Endothelial cell of umbilical vein (primary cell): ENCODE measurements at places on chromosomes 16 and 17. TPM values are rescaled to one million over a fixed set of nuclear protein-coding genes. Genes with fewer than 3 reads are reported as not detected.

Gene CLDN7
- total RNA-seq = 25.4 and 27.9 TPM in 2 replicates

DNA sequence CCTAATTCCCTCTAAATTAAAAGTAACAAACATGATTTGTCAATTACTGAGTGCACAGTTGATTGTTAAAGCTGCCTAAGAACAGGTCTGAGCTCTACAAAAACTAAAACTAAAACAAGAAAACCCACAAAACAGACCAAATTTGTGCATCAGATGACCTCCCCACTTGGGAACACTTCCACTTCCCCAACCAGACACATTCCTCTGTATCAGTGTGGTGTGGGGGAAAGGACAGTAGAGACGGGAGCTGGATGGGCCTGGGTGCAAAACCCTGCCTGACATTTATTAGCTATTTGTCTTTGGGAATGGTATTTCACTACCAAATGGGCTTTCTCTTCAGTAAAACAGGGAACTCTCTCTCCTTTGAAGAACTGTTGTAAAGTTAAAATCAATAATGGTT lies 29.8 kb downstream of the STAT3 start:
- no peak overlapping the region for H3K4me3 ChIP-seq
- no peak overlapping the region for H3K27ac ChIP-seq
- H3K27me3 ChIP-seq = no peaks in the 10 kb centered on the region
- no peak for DNase-seq

Gene CYTH1
- total RNA-seq = 49.9 and 54.2 TPM in 2 replicates

Gene TEX19
- total RNA-seq = not detected in 2 replicates

Gene COL1A1
- 0.07 and 0.23 TPM in 2 replicates for total RNA-seq

DNA sequence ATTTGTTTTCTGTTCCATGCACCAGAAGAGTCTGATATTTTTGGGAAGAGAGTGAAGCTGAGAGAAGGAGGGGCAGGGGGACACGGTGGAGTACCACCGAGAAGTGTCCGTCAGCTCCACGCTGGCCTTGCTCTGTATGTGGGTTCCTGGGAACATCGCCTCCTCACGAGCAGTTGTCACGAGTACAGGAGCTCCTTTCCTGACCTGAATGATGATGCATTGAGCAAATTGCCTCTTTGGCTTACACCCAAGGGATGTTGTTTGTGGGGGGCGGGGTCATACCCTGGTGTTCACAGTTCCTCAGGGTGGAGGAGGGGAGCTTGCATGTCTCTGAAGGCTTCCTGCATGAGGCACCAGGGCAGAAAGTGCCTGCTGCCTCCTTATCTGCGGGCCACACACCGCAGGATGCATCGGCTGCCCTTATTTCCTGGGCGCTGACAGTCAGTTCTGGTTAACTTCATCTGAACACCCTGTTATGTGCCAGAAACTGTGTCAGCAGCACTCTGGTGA lies 36.2 kb downstream of the RGS9 start:
- H3K4me1 ChIP-seq = peaks cover 31% of the 10 kb centered on the region
- no peak overlapping the region for H3K27ac ChIP-seq
- peak; percentile 54 for DNase-seq
- H3K27me3 ChIP-seq = no peaks in the 10 kb centered on the region
- H3K36me3 ChIP-seq = no peaks in the 10 kb centered on the region

DNA sequence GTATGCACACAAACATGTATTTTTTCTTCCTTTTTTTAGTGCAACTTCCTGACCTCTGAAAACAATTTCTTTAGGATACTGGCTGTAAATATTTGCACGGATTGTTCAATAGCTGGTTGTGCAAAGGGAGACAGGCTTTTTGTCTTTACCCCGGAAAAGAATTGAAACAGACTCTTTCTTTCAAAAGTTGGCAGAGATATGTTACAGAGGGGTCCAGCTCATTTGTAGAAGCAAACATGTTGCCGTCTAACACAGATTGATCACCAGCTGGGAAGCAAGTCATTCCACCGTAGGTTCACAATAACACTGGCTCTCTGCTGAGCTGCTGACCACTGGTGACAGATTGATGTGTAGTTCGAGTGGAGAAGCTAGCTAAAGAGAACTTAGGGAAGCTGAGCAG lies 130.9 kb downstream of the STX8 start:
- DNase-seq = peak; percentile 68
- no peaks in the 10 kb centered on the region for H3K4me1 ChIP-seq
- H3K27ac ChIP-seq = no peak overlapping the region
- no peak overlapping the region for H3K4me3 ChIP-seq
- H3K27me3 ChIP-seq = no peaks in the 10 kb centered on the region

- peaks cover 1% of the 10 kb centered on the region for H3K27me3 ChIP-seq
- H3K27ac ChIP-seq = no peak overlapping the region
- no peaks in the 10 kb centered on the region for H3K4me1 ChIP-seq
- no peaks in the 10 kb centered on the region for H3K36me3 ChIP-seq
- no peak for DNase-seq
These were observed 34.6 kb upstream of the TNRC6C start for GRCh38 chr17:77923776-77924513.

- H3K36me3 ChIP-seq = no peaks in the 10 kb centered on the region
- H3K4me1 ChIP-seq = peaks cover 9% of the 10 kb centered on the region
- H3K27me3 ChIP-seq = no peaks in the 10 kb centered on the region
- peak; percentile 77 for DNase-seq
- H3K4me3 ChIP-seq = no peak overlapping the region
- peak overlapping the region; percentile 22 for H3K27ac ChIP-seq
These were observed 75.7 kb downstream of the NXN start for GRCh38 chr17:903691-904481.

DNA sequence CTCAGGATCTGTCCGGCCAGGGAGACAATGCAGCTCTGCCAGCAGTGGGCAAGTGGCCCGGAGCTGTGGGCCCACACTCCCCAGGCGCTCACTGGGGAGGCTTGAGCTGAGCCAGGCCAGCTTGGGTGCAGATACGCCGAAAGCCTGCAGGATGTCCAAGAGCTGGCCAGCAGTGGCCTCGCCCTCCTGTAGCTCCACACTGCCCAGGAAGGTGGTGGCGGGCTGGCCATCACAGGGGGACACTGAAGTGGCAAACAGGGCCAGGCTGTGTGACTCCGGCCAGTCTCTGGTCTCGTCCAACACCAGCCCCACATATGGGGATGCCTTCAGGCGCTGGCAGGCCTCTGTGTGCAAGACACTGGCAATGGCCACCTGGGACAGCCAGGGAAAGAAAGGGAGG lies 9.6 kb downstream of the C17orf113 start:
- no peak overlapping the region for H3K4me3 ChIP-seq
- DNase-seq = no peak
- no peak overlapping the region for H3K27ac ChIP-seq
- H3K27me3 ChIP-seq = no peaks in the 10 kb centered on the region
- no peaks in the 10 kb centered on the region for H3K4me1 ChIP-seq

DNA sequence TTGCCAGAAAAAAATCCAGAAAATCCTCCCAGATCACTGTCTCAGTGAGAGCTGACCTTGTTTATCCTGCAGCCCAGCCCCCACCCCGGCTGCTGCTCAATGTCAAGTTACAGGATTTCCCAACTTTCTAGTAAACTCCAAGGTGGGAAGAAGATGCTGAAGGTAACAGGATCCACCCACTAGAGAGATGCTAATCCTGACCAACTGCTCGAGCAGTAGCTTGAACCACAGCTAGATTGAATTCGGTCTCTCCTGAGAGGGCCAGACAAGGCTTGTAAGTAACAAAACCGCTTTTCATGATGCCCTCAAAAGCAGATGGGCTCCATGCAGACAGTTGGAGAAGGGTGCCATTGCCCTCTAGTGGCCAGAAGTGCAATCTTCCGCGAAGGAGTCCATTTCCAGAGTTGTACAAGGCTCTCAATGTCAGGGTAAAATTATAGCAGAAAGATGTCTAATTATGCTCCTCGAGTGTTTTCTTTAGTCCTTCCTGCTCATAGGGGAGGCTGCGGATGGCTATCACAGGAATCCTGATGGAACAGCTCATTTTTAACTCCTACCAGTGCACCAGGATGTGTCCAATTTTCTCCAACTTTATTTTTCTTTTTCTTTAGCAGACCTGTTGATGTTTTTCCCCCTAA lies 3.9 kb downstream of the CDH11 start:
- no peak overlapping the region for H3K27ac ChIP-seq
- no peaks in the 10 kb centered on the region for H3K27me3 ChIP-seq
- H3K4me1 ChIP-seq = peaks cover 26% of the 10 kb centered on the region
- no peaks in the 10 kb centered on the region for H3K36me3 ChIP-seq

DNA sequence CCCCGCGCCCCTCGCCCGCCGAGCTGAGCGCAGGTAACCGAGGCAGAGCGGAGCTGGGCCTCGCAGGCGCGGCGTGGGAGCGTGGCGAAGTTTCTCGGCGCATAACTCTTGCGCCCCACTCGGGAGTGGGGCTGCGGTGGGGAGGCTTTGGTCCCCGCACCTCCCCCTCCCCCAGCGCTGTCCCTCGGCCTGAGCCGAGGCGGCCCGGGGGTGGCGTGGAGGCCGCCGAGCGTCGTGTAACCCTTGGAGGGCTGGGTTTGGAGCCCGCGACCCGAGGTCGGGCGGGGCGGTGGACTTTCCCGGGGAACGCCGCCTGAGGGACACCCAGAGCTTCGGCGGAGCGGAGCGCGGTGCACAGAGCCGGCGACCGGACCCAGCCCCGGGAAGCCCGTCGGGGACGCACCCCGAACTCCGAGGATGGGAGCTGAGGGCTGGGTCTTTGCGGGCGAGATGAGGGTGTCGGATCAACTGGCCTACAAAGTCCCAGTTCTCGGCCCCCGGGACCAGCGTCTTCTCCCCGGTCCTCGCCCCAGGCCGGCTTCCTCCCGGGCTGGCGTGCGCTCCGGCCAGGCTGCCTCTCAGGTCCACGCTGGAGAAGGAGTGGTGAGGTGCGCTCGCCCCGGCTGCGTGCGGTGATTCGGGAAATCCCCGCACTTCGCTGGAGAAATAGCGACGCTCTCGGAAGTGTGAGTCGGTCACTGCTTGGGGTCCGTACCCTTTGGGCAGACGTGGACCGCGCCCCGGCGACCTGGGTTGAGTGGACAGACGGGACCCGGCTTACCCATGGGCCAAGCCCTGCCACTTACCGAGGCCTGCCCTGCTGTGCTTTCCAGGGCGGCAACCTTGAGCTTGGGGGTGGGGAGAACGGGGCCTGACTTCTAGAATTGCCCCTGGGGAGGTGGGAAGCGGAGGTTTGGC lies 168.4 kb downstream of the RAB11FIP4 start:
- H3K4me3 ChIP-seq = peak overlapping the region; percentile 51
- DNase-seq = peak; percentile 56
- peak overlapping the region; percentile 91 for H3K27ac ChIP-seq
- no peaks in the 10 kb centered on the region for H3K27me3 ChIP-seq

DNA sequence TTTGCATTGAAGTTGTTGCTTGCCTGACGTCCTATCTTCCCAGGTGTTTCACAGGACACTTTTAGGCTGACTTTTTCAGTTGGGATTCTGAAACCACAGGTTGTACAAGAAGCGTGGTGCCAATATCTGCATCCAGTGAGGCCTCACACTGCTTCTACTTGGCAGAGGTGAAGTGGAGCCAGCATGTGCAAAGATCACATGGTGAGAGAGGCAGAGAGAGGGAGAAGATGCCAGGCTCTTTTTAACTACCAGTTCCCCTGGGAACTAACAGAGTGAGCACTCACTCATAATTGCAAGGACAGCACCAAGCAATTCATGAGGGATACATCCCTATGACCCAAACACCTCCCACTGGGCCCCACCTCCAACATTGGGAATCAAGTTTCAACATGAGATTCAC lies 5.8 kb upstream of the ABCA6 start:
- no peak overlapping the region for H3K4me3 ChIP-seq
- DNase-seq = no peak
- H3K4me1 ChIP-seq = peaks cover 13% of the 10 kb centered on the region
- no peaks in the 10 kb centered on the region for H3K36me3 ChIP-seq
- H3K27me3 ChIP-seq = no peaks in the 10 kb centered on the region

DNA sequence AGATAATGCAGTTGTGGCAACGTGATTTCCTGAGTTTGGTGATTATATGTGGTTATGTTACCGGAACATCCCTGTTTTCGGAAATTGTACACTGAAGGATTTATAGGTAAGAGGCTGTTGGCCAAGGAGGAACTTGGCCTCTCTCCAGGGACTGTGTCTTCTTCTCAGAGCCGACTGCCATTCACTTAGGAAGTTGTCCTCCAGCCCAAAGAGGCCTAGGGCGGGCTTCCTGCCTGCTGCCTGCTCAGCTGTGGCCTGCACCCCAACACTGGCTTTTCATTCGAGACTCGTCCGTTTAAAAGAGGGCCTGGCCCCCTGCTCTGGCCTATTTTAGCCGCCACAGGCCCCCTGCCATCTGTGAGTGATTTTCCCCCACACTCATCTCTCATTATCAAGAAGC lies 64.3 kb downstream of the ZDHHC7 start:
- H3K27me3 ChIP-seq = no peaks in the 10 kb centered on the region
- no peak overlapping the region for H3K4me3 ChIP-seq
- no peaks in the 10 kb centered on the region for H3K4me1 ChIP-seq
- no peak overlapping the region for H3K27ac ChIP-seq

Gene SLC16A11
- total RNA-seq = 0.53 and 0.95 TPM in 2 replicates

DNA sequence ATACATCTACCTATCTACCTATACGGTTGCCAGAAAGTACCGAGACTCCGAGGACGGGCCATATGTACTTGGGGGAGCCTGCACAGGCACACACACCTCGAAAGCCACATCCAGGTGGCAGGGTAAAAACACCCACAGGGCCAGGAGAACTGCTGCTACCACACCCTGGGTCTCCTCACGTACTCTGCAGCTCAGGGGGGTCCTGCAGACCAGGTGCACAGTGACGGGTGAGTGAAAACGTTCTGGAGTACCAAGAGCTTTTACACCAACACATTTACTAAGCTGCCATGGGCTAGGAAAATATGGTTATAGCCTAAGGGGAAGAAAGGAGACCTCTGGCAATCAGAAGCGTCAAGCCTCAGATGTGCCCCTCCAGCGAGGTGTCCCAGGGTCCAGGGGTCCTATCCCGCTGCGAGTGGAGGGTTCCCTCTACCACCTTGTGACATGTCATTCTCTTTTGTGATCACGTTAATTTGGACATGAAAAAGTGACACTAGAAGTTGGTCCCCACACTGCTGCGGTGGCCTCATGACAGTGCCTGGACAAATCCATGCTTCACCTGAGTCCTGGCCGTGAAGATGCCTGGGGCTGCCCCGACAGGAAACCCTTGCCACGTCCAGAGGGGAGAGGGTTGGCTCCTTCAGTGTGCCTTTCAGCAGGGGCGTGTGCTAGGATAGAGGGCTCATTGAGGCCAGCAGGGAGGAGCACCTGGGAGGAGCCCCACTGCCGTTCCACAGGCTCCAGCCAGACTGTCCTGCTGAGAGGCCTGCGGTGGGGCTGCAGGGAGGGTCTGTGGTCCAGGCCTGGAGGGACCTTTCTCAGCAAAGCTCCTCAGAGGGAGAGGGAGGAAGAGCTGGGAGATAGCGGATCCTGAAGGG lies 1.8 kb downstream of the CANT1 start:
- no peak overlapping the region for H3K4me3 ChIP-seq
- H3K27me3 ChIP-seq = no peaks in the 10 kb centered on the region
- H3K36me3 ChIP-seq = peaks cover 3% of the 10 kb centered on the region
- no peak overlapping the region for H3K27ac ChIP-seq
- peaks cover 52% of the 10 kb centered on the region for H3K4me1 ChIP-seq

- no peaks in the 10 kb centered on the region for H3K36me3 ChIP-seq
- H3K4me3 ChIP-seq = no peak overlapping the region
- no peak for DNase-seq
These were observed 232.6 kb downstream of the FTO start for GRCh38 chr16:53936529-53936928.

- H3K4me1 ChIP-seq = peaks cover 11% of the 10 kb centered on the region
- H3K27ac ChIP-seq = no peak overlapping the region
- H3K4me3 ChIP-seq = no peak overlapping the region
- DNase-seq = no peak
These were observed 3.0 kb upstream of the CMTM2 start for GRCh38 chr16:66576296-66576695.

Gene CHD9NB
- 0.66 and 1.7 TPM in 2 replicates for total RNA-seq

Gene CDH3
- total RNA-seq = 0.28 TPM in 1 of 2 replicates, not detected in the other

Gene ZG16B
- not detected in 2 replicates for total RNA-seq

Gene ZNF598
- total RNA-seq = 60.5 and 67.0 TPM in 2 replicates
